ENCODE measurements at places on chromosomes 6 and 20. TPM values are rescaled to one million over a fixed set of nuclear protein-coding genes. Genes with fewer than 3 reads are reported as not detected.

Gene PRRT1
- total RNA-seq, result not detected

Gene WFDC12
- total RNA-seq, result not detected

Gene TAP1
- total RNA-seq, result 12.2 TPM

Gene PDYN
- not detected for total RNA-seq

Gene MICAL1
- total RNA-seq, result 26.0 TPM

Gene MYB
- not detected for total RNA-seq

Gene CENPW
- total RNA-seq, result not detected
